ENCODE measurements at places on chromosomes 12 and 14.

DNA sequence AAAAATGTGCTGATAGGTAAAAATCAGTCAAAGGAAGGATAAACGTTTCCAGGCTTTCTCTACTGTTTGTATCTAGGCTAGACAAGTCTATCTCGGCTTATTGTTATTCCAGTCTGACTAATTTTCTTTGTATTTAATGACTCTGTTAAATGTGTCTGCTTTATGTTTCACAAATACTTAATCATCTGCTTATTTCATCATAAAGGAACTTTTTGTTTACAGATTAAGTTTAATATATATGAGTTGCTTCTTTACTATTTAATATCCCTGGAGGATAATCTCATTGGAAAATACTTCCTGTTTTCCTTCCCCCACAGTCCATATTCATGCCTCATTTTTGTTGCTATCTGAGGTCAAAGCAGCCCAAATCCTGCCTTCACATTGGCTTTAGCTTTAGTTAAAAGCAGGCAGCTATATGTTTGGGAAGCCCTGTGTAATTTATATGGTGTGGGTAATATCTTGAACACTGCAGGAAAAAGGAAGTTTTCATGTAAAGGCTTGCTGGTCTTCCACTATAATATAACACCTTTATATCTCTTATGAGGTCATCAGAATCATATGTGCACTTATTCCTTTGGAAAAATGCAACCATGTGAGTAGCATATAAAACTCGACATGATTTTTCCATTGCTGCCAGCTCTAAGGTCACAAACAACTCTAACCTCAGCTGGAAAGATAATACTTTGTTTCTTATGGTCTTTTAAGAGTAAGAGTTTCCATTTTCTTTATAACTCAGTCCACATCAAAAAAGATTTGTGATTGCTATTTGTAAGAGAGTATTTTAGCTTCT, 76.8 kb downstream of the ALX1 start:
- H3K27me3 ChIP-seq, result peaks cover 3% of the 10 kb centered on the region
- H3K36me3 ChIP-seq, result peaks cover 11% of the 10 kb centered on the region
- DNase-seq, result no peak
- H3K4me3 ChIP-seq, result no peak overlapping the region
- H3K4me1 ChIP-seq, result peaks cover 19% of the 10 kb centered on the region
- no peak overlapping the region for H3K27ac ChIP-seq

- peak within 1 kb of the TSS; percentile 97 for H3K27ac ChIP-seq
- H3K4me1 ChIP-seq, result peaks cover 63% of the 10 kb centered on the region
- peak; percentile 85 for DNase-seq
- peak within 1 kb of the TSS; percentile 97 for H3K4me3 ChIP-seq
- peaks cover 39% of the 10 kb centered on the region for H3K36me3 ChIP-seq
Observed at GRCh38 chr14:60648934-60649874, at the start of gene SIX1. SIX1 (minus strand) TSS chr14:60649477; CDS start chr14:60649189, 288 bp downstream.

- H3K4me1 ChIP-seq, result no peaks in the 10 kb centered on the region
- H3K4me3 ChIP-seq, result no peak overlapping the region
- no peak overlapping the region for H3K27ac ChIP-seq
- no peak for DNase-seq
- H3K36me3 ChIP-seq, result no peaks in the 10 kb centered on the region
- H3K27me3 ChIP-seq, result no peaks in the 10 kb centered on the region
Observed at GRCh38 chr12:68342966-68343365, 10.8 kb upstream of the MDM1 start.

- H3K27ac ChIP-seq, result no peak overlapping the region
- H3K4me1 ChIP-seq, result peaks cover 6% of the 10 kb centered on the region
- DNase-seq, result no peak
- H3K27me3 ChIP-seq, result no peaks in the 10 kb centered on the region
- no peak overlapping the region for H3K4me3 ChIP-seq
- peaks cover 46% of the 10 kb centered on the region for H3K36me3 ChIP-seq
Observed at GRCh38 chr14:71000091-71000490, 92.8 kb downstream of the PCNX1 start.

- no peak overlapping the region for H3K4me3 ChIP-seq
- H3K27me3 ChIP-seq, result no peaks in the 10 kb centered on the region
- no peak for DNase-seq
- H3K4me1 ChIP-seq, result no peaks in the 10 kb centered on the region
- H3K27ac ChIP-seq, result no peak overlapping the region
Observed at GRCh38 chr14:25484906-25485305, 435.0 kb upstream of the STXBP6 start.

DNA sequence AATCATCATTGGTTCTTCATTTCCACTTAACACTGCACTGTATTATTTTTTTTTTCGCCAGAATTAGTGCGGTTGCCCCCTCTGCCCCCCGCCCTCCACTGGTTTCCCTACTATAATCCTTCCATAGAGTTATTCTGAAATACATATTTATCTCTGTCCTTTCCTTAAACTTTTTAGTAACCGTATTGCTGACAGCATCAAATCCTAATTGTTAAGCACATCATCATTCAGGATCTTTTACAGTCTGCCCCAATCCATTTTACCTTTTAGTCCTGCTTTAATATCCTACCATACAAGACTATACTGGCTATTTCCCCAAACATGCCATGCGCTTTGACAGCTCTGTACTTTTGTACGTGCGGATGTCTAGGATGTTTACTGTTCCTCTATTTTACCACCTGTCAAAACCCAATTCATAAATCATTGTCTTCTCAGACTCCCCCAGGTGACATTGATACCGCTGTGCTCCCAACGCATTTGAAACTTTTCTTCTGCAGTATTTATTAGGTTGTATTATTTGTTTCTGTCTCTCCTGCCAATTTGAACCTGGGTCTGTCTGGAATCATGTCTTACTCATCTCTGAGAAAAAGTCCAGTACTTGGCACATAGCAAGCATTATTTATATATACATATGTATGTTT, 1.0 kb downstream of the FGFR1OP2 start:
- H3K36me3 ChIP-seq, result peaks cover 34% of the 10 kb centered on the region
- peak overlapping the region; percentile 98 for H3K27ac ChIP-seq
- no peaks in the 10 kb centered on the region for H3K27me3 ChIP-seq
- DNase-seq, result no peak
- H3K4me3 ChIP-seq, result peak overlapping the region; percentile 95
- peaks cover 52% of the 10 kb centered on the region for H3K4me1 ChIP-seq

GRCh38 chr12:102462795-102463465, 17.4 kb downstream of the IGF1 start:
- H3K4me3 ChIP-seq, result no peak overlapping the region
- no peak overlapping the region for H3K27ac ChIP-seq
- H3K4me1 ChIP-seq, result peaks cover 14% of the 10 kb centered on the region
- H3K36me3 ChIP-seq, result no peaks in the 10 kb centered on the region

- no peaks in the 10 kb centered on the region for H3K27me3 ChIP-seq
- H3K27ac ChIP-seq, result peak overlapping the region; percentile 76
- no peak overlapping the region for H3K4me3 ChIP-seq
- H3K36me3 ChIP-seq, result peaks cover 60% of the 10 kb centered on the region
Observed at GRCh38 chr12:62689042-62689839, 222.6 kb downstream of the MON2 start.

- DNase-seq, result peak; percentile 70
- no peak overlapping the region for H3K4me3 ChIP-seq
- H3K4me1 ChIP-seq, result no peaks in the 10 kb centered on the region
- H3K27me3 ChIP-seq, result peaks cover 9% of the 10 kb centered on the region
Observed at GRCh38 chr12:119115296-119115905, 63.3 kb upstream of the HSPB8 start.

- no peaks in the 10 kb centered on the region for H3K4me1 ChIP-seq
- H3K36me3 ChIP-seq, result no peaks in the 10 kb centered on the region
- no peak for DNase-seq
- H3K4me3 ChIP-seq, result no peak overlapping the region
- H3K27ac ChIP-seq, result no peak overlapping the region
Observed at GRCh38 chr14:74859757-74860552, 16.0 kb downstream of the PROX2 start.

All from nephron progenitor cell (in vitro differentiated cells).